ENCODE measurements at places on chromosomes 4 and X.

GRCh38 chr4:73864365-73864764 is 4.8 kb upstream of the CXCL1 start:
- DNase-seq = no peak

GRCh38 chrX:151981129-151981528 is 6.7 kb upstream of the GABRE start:
- no peak for DNase-seq

GRCh38 chr4:77500801-77501200 is 104.8 kb upstream of the CXCL13 start:
- DNase-seq = no peak

GRCh38 chr4:111630705-111631104 is 514.5 kb upstream of the FAM241A start:
- DNase-seq = no peak

DNA sequence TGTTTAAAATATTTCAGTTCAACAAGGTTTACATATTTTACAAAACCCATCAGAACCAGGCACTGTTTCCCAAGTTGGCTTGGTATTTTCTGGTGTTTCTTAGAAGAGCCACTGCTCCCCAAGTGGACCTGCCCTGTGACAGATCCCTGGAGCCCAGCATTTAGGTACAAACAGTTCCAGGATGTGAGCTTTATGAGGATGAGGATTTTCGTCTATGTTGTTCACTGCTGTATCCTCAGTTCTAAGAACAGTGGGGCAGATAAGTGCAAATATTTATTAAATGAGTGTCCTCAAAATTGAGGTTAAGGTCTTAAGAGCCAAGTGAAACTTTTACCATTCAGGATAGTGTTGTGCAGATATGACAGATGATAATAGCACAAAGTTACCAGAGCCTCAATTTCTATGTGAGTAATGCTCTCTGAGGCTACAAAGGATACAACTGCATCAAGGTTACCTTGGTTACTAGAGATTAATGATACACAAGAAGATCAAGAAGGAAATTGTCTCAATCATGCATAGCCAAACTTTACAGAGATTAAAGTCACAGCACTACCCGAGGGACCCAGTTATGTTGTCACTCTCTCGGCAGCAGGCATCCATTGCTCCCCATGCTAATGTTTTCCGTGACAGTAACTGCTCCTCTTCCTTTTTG is 37.5 kb downstream of the ANXA3 start:
- no peak for DNase-seq

DNA sequence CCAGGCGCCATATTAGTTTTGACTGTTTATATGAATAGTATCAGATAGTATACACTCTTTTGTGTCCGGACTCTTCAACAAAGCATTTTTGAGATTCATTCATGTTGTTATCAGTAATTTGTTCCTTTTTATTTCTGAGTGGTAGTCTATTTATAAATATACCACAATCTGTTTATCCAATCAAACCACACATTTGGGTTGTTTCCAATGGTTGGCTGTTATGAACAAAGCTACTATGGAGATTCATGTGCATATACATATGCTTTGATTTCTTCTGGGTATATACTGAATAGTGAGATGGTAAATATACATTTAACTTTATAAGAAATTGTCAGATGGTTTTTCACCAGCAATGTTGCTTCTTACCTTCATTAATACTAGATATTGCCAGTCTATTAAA is 36.8 kb upstream of the TAPT1 start:
- no peak for DNase-seq

- no peak for DNase-seq
Measured at GRCh38 chr4:145108128-145108527, 10.0 kb downstream of the ABCE1 start.

DNA sequence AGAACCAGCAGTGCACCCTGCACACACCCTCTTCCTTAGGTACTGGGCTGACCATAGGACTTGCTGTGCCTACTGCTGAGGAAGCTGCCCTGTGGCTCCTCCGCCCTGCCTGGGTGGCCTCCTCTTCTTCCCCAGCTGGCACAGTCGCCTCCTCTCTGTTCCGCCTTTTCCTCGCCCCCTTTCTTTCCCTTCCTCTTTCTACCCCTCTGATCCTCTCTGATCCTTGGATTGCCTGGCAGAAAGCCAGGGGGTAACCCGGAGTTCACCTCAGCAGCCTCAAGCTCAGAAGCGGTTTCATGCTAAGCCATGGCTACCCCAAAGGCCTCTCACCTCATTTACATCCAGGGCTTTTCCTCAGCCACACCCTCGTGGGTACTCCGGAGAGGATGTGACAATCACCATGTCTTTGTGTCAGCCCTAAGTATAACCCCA is 136.2 kb downstream of the SMIM20 start:
- peak; percentile 41 for DNase-seq

DNA sequence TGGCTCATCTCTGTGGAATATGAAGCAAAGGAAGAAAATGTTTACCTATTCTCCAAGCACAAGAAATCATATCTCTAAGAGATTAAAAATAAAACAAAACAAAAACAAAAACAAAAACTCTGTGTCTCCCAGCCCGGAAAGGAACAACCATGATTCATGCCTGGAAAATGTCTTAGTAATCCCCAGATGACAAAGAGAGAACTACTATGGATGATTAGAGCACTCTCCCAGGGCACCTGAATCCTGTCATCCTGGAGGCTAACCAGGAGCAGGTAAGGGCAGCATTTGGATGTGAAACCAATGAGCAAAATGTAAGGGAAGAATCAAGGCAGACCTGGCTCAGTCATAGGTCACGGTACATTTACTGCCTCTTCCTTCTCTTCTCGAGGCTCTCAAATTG is 1.7 kb upstream of the AKAP4 start:
- DNase-seq = no peak

GRCh38 chrX:21741364-21741763 is 16.6 kb downstream of the SMPX start:
- DNase-seq = no peak

DNA sequence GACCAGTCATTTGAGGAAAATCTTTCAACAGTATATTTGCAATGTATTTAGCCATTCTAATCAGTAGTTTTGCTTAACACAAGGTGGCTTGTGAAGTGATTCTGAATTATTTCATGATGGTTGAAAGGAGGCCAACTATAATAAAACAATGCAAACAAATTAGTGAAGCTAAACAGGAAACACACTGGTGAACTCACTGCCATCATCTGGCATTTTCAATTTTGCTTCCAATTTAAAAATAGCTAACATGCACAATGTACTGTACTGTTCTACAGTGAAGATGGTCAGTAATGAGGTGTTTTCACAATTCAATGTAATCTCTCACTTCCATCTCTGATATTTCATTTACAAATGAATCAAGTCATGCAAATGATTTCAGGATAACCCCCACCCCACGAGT is 31.1 kb downstream of the PGRMC2 start:
- no peak for DNase-seq

DNA sequence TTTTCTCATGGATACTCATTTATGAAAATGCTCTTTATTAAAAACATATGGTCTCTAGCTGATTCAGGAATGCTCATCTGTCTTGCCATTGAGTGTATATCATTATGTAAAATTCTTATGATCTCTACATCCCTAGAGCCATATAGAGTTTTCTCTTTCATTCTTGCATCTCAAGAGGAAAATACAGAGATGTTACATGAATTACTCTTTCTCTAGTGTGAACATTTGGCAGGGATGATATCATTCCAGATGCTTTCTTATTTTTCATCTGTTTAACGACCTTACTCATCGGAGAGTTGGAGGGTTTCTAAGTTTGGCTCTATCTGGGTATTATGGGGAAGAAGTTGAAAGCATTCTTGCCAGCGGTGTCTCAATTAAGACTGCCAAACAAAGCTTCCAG is 202.9 kb upstream of the SLC7A11 start:
- DNase-seq = no peak

DNA sequence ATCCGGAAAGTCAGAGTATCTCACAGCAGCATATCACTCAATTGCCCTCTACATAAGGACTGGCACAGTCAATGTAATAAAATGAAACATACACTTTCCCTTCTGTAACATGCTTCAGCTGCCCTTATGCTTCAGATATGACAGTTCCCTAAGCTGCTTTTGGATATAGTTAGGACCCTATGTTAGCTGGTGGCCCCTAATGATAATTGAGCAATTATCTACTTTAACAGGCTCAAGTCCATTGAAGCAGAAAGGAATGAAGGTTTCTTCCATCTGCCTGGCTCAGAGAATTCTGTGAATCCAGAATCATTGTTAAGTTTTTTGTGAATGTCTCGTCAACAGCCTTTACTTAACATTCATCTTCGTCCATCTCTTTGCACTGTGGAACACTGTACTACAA is 951.2 kb upstream of the DIAPH2 start:
- DNase-seq = no peak

DNA sequence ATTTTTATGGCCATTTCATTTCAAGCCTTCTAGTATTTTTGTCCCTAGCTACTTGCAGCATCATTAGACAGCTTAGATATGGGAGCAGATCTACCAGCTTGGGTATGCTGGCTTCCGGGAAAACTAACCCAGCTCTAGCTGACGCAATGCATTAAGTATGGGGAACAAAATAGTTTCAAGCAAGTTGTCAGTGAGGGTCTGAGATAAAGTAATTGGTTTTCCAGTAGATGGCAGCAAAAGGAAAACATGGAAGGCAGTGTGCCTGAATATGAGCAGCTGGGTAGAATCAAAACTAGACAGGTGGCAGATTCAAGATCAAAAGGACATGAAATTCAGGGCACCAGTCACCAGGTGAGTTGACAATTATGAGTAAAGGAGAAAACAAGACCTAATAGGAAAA is 340.9 kb upstream of the CTSO start:
- DNase-seq = no peak

GRCh38 chrX:79259073-79259689 is 108.0 kb downstream of the ITM2A start:
- DNase-seq = peak; percentile 63

- DNase-seq = no peak
Measured at GRCh38 chr4:109574931-109575804, 15.1 kb downstream of the MCUB start.

DNA sequence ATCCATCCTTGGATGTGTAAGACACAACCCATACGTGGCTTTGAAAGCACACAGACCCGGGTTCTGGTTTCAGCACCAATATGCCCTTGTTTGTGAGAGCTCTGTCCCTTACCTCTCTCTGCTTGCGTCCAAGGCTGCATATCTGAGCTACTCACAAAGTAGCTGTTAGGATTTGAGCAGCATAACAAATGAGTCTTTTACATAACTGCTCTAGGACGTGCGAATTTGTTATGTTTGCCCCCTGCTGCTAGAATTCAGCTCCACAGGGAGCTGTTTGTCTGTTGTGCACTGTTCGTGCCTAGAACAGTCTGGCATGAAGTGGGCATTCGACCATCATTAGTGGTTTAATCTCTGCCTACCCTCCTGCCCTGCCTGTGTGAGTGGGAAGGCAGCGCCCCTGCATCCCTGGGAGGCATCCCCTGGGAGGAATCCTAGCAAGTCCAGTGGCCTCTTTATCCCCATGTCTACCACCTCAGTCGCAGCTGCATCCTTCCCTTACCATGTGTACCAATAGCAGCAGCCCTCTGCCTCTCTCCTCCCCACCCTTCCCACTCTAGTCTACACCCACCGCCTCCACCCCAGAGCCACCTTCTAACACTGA is 42.1 kb downstream of the SLC2A9 start:
- DNase-seq = no peak

DNA sequence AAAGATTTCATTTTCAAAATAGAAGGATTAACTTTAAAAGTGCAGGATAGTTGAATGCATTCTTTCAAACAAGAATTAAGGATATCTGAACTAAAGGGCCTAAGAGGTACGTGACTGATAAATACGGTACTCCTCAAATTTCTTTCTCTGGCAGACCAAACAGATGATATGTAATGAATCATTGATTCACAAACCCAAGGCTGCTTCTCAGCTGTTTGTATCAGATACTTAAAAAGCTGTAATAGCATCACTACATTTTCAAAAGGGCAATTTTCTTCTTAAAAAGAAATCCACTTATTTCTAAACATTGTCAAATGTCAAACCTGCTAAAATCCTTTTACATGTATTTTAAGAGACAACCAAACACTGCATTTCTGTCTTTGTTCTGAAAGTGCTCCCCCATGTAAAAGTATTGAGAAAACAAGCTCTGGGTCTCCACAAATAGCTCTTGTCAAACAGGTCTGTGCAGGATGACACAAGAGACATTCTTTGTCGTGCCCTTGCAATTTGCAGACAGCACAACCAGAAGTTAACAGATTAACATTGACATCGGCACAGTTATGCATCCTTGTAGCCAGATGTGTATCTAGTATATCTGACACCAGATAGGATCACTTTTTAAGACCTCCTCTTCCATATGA is 82.0 kb downstream of the MANBA start:
- DNase-seq = no peak

DNA sequence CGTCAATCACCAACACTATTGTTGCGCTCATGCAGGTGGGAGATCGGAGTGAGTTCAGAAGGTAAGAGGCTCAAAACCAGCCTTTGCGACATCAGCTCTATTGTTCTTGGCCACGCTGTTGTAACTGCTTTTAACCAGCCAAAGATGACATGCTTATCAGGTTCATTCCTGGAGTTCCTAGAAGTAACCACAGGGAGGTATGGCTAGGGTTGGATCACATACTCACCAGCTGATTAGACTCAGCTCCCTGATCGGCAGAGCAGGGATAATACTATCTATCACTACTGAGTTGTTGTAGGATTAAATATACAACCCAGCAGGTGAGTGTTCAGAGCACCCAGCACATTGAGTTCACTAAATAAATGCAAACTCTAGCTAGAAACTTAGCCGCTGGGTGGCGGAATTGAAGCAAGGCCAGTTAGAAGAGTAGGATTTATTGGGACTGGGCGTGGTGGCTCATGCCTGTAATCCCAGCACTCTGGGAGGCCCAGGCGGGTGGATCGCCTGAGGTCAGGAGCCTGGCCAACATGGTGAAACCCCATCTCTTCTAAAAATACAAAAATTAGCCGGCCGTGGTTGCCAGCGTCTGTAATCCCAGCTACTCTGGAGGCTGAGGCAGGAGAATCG is 12.4 kb downstream of the SLC34A2 start:
- no peak for DNase-seq

- DNase-seq = peak; percentile 59
Measured at GRCh38 chr4:164977243-164978164, at the start of gene TRIM61. Gene TRIM61, minus strand, starts transcription at chr4:164977657. Its CDS starts 7,655 bp downstream, at chr4:164970002.

- no peak for DNase-seq
Measured at GRCh38 chr4:108337923-108338322, 169.2 kb upstream of the LEF1 start.

GRCh38 chr4:116092961-116093360 is 979.5 kb upstream of the NDST4 start:
- no peak for DNase-seq

- DNase-seq = no peak
Measured at GRCh38 chr4:2298532-2298991, 36.7 kb upstream of the MXD4 start.

DNA sequence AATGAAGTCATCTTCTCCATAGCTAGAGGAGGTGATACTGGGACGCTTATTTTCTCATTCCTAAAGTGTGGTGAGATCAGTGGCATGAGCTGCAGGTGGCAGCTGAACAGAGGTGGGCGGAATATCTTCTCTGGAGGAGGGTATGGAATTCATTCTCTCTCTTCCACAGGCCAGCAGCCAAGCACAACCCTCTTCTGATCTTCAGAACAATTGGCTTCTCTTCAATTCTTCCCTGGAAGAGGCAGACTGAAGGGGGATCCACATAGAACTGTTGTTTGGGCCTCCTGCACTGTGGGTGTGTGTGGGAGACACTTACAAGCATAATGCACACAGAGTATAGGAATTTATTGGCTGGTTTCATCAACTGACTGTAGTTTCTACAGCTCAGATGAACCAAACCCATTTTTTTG is 180.4 kb upstream of the RASGEF1B start:
- no peak for DNase-seq

Measured in CD4-positive, alpha-beta T cell treated with Interleukin-15 for 1 hour (primary cell).